ENCODE measurements at places on chromosomes 1 and 21.

DNA sequence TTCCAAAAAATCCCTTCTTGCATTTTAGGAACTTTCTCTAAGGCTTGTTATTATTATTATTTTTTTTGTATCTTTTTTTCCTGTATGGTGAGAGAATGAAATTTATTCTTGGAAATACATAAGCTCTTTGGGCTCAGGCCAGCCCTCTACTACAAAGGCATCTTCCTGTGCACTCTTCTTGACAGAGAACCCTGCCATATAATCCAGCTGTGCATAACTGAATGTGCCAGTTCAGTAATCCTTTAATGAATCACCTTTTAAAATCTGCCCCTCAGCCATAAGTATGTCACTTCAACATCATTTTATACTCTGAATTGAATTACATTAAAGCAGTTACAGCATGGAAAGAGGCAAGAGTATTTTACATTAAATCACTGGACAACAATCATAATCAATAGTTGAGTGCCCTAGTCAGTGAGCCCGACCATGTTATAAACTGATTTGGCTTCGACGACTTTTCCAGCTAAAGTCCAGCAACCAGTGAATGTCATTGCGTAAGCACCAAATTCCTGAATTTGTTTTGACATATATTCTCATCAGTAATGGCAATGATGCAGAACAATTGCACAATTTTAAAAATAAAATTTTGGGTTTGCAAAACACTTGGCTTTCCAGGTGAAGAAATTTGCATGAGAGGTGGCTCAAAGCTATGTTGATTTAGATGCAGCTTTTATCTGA lies 59.2 kb upstream of the KCNK2 start:
- DNase-seq, result no peak

GRCh38 chr1:93257889-93258288 lies 77.4 kb downstream of the CCDC18 start:
- no peak for DNase-seq

DNA sequence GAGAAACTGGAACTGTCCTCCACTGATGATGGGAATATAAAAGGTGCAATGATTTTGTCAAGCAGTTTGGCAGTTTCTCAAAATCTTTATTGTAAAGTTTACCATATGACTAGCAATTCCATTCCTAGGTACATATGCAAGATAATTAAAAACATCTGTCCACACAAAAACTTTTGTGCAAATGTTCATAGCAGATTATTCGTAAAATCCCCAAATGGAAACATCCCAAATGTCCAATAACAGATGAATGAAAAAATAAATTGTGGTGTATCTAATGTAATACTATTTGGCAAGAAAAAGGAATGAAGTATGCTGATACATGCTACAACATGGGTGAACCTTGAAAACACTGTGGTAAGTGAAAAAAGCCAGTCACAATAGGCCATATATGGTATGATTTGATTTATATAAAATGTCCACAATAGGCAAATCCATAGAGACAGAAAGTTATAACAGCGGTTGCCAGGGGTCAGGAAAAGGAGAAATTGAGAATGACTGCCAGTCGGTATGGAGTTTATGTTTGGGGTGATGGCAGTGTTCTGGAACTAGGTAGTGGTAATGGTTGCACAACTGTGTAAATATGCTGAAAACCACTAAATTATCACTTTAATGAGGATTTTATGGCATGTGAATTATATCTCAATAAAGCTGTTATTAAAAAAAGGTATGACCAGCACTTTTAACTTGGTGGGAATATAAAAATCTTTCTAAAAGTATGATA lies 81.7 kb upstream of the BEND5 start:
- no peak for DNase-seq

- no peak for DNase-seq
Observed at GRCh38 chr1:40107290-40107959, 10.4 kb upstream of the PPT1 start.

GRCh38 chr1:31627301-31627929 lies 9.9 kb downstream of the HCRTR1 start:
- DNase-seq, result no peak

GRCh38 chr1:20446796-20447195 lies 39.2 kb downstream of the CAMK2N1 start:
- DNase-seq, result no peak

GRCh38 chr1:46415514-46415913 lies 21.4 kb downstream of the FAAH start:
- DNase-seq, result no peak

GRCh38 chr1:23639460-23640095 lies 52.0 kb upstream of the RPL11 start:
- no peak for DNase-seq

DNA sequence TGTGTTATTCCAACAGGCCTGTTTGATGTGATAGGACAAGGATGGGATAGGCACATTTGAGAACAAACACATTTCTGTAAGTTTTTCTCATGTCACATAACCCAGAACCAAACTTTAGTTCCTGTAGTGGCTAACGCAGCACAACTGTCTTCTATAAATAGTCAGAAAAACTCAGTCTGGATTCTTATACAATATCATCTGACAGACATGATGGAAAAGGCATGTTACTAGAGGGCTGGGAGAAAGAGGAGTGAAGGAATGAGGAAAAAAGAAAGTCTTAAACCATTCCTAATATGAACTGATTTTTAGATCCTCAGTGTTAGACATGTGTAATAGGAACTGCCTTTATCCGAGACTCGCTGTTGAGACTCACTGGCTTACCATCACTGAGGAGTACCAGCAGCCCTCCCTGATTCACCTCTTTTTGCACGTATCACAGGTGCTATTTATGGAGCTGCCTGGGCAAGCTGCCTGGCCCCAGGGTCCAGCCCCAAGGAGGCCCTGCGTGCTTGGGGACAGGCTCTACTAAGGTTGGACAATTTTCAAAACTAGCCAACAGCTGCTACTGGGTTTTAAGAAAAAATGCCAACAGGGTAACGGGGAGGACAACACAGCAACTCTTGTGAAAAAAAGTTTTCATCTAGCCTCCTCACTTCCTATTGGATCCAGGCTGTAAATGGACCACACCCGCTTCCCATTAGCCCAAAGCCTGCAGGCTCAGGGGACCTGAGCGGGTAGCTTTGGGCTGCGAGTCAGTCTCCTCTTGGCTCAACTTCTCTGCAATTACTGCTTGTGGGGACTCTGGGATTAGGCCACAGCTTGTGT lies 30.7 kb upstream of the SERBP1 start:
- DNase-seq, result no peak

Measured in CD4-positive, alpha-beta T cell (primary cell).